Activated T-cell treated with anti-CD3 and anti-CD28 coated beads, Interleukin-2, amount 50 U/mL, for 48 hours (primary cell): ENCODE measurements at places on chromosomes 12 and 14.

DNA sequence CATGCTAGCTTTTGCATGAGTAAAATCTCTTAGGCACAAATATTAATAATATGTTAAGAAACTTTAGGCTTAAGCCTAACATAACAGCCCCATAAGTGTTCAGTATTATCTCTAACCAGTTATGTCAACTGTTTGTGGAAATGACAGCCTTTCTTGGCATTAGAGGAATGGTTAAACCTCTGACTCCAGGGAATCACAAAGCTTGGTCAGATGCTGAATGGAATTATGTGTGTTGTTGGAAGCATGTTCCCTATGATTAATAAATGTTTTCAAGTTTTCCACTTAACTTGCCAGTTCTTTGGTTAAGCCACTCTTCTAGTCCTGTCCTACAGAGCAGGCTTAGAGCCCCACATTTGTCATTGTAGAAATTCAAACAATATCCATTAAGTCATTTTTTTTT is 17.0 kb downstream of the PSEN1 start:
- DNase-seq, result no peak

DNA sequence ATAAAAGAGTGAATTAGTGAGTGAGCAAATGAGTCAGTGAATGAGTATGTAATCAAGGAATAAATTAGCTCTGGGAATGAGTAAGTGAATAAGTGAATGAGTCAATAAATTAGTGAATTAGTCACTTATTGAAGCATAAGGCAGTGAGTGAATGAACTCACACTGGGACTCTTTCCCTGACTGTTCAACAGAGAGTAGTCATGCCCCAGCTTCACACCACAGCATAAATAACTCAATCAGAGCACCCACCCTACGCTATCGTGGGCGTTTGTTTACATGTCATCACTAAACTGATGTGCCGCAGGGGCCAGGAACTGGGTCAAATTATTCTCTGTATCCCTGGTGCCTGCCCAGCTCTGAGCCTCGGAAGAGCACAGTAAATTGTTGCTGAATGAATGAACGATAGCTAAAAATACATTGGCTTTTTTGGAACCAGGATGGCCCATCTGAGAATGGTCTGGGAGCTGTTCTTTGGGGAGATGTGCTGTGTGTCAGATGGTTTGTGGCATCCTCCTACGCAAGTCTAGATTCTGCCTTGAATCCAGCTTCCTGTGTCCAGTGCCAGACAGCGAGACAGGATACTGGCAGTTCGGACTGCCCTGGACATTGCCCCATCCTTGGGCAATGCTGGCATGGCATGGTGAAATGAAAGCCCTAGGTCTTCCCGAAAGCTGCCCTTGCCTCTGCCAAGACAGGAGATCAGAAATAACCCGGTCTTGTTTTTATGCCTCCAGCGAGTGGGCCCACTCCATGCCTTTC is 98.0 kb upstream of the RTL1 start:
- DNase-seq, result no peak

GRCh38 chr12:113155060-113155459 is 5.5 kb downstream of the CFAP73 start:
- no peak for DNase-seq

- DNase-seq, result no peak
Observed at GRCh38 chr14:65184032-65184764, 81.9 kb upstream of the MAX start.

GRCh38 chr12:128583453-128583852 is 240.3 kb downstream of the SLC15A4 start:
- DNase-seq, result no peak

DNA sequence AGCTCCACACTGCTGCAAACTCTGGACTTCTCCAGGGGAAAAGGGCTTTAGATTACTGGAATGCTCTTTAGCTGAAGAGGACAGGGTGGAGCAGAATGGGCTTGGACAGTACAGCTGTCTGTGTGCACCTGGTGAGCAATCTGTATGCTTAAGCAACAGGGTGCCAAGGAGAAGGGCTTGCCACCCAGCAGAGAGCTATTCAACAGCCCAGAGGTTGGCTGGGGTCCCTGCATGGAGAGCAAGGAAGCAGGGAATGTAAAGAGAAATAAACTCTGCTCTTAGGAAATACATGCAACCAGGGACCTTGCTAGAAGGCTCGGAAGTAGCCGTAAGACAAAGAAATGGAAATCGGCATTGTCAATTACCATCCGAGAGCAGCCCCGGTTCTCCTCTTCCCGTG is 53.0 kb upstream of the CORO1C start:
- no peak for DNase-seq

GRCh38 chr14:68695326-68695768 is 97.5 kb downstream of the ZFP36L1 start:
- peak; percentile 66 for DNase-seq

DNA sequence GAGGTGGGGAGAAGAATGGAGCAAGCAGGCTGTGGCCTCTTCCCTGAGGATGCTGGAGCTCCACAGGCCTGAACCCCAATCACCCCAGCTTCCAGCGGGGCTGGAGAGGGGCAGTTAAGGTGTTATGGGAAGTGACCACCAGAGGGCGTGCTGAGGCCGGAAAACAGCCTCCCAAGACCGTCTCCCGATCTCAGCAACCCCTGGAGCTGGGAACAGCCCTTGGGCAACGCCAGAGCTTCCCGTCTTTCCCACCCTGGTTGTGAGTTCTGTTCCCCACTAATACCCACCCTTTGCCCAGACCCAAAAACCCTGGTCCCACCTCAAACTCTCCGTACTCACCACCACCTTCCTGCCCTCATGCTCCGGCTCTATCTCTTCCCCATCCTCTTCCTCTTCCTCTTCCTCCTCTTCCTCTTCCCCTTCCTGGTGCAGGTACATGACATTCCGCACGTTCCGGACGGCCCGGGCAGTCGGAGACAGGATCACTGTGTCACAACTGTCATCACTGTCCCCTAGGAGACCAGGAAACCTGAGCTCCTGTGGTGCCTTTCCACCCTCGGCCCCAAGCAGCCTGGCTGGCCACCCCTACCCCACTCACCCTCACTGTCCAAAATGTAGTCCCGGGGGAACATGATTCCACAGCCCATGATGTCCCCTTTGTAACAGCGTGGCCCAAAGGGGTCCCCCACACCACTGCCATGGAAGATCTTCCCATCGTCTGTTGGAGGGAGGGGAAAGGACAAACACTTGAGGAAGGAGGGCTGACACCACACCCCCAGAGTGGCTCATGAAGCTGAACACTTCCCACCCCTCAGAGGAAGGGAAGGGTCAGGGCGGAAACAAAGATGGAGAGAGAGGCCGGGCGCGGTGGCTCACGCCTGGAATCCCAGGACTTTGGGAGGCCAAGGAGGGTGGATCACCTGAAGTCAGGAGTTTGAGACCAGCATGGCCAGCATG is 12.9 kb downstream of the SPRYD3 start:
- DNase-seq, result peak; percentile 81

DNA sequence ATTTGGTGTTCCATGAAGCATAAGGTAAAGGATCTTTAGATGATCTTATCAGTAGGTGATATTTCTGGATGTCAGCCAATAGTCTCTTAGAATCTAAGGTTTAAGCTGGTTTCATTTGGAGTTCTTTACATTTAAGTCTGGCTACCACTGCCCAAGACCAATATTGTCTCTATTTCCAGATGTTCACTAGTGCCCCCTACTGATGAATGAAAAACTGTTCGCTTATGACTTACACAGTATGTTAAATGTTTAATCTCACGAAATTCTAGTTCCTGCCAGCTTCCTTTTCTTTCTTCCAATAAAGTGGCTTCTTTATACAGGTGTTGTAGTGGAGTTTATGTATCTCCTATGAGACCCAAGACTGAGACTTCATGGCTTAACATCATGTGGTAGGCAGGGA is 31.8 kb upstream of the MIS18BP1 start:
- no peak for DNase-seq

- no peak for DNase-seq
Observed at GRCh38 chr12:56202366-56202765, 13.1 kb upstream of the SMARCC2 start.

- no peak for DNase-seq
Observed at GRCh38 chr12:82644896-82645295, 41.8 kb upstream of the TMTC2 start.

DNA sequence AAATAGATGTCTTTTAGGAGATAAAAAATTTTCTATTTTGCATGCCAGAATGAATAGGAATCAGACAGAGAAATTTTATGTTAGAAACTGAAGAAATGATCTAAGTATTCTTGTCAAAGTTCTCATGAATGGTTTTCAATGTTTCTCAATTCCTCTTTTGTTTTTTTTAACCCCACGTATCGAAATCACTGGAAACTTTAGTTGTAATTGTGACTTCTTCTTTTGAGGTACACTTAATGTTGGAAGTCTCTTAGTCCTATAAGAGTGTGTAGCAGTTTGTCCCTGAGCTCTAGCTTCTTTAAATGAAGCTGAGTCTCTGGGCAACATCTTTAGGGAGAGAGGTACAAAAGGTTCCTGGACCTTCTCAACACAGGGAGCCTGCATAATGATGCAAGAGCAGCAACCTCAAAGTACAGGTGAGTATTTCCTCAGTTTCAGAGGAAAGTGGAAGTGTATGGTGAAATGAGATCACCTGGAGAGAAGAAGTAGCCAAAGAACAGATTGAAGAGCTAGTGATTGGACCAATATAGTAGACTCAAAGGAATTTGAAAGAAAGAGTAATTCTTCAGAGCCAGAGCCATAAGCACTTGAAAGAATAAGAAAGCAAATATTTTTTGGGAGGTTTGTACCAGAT is at the start of gene CLEC6A:
TSS of gene CLEC6A (plus strand) at position 236 of the 634 bp plus-strand sequence. CDS start at position 386, 150 bp downstream.
- no peak for DNase-seq

DNA sequence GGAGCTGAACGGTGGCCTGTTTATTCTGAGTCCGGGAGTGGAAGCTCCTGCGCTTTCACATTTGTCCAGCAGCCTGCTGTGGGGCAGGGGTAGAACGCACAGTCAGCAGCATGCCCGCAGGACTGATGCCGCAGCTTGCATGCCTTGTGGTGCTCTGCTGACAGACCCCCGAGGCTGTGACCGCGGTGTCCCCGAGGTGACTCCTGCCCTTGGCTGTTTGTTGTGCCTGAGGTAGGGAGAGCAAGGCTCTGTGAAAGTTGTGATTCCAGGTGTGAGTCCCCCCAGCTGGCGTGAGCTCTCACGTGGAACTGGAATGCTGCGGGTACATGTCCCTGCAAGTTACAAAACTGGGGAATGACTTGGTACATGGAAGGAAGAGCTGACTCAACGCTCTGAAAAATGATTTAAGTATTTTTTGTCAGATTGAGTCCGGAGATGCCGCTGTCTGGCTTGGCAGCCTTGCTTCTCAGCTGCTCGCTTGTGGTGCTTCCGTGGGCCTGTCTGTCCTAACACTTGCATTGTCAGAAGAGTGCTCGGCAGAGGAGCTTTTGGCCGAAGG is 18.1 kb downstream of the MLXIP start:
- DNase-seq, result no peak

DNA sequence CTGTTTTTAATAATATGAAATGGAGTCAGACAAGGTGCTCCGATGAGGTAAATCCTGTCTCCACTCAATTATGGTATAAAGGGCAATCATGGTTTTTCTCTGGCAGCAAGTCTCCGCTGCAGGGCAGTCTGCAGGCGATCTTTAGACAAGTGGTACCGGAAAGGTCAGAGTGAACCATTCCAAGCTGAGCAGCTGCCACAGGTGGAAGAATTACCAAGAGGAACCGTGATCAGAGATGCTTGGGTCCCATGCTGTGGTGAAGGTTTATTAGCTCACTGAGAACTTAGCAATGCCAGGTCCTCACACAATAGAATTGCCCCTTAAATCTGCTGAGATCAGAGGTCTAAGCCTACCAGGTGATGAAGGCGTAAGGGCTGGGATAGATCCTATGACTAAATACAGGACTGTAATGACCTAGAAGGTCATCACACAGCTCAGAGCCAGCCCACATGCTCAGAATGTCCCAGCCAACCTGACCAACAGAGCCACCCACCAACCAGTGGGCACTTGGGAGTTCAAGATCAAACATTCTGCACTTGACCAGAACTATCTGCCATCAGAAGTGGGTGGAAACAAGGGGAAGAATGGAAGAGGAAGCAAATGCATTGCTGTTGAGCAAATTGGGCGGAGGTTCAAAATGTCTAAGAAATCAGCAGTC is 175.2 kb upstream of the BCL2L14 start:
- no peak for DNase-seq

DNA sequence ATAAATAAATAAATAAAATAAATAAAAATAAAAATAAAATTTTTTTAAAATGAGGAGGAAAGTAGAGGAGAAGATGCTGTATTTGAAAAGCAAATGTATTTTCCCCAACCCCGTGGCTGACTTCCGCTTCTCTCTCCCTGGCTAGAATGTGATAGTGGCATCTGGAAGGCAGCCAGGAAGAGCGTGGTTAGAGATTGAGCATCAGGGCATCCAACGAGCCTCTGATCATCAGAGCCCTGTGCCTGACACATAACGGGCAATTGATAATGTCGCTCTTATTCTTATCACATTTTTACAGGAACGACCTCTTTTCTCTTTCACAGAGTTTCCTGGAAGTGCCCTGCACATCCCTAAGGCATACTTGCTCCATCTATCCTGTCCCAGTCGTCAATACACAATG is 496.9 kb upstream of the TMEM132C start:
- no peak for DNase-seq

DNA sequence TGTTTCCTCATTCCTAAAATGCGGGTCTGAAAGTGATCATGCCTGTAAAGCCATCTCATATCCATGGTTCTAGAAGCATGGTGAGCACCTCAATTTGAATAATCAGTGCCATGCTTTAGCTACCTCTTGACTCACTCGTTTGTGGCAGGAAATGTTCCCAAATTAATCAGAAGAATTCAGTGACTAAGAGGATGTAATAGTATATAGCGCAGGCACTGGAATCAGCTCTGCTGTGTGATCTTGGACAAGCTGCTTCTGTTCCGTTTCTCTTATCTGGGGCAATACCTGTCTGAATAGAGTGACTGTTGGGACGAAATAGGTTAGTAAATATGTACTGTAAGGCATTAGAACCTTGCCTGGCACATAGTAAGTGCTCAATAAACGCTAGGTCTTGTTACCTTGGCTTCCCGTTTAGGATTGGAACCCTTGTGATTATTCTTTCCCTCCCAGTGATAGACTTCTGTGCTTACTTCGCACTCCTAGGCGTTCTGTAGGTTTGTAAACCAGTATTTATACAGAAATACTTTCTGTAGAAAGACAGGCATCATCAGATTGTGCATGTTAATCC is 820 bp upstream of the SMAGP start:
- no peak for DNase-seq

DNA sequence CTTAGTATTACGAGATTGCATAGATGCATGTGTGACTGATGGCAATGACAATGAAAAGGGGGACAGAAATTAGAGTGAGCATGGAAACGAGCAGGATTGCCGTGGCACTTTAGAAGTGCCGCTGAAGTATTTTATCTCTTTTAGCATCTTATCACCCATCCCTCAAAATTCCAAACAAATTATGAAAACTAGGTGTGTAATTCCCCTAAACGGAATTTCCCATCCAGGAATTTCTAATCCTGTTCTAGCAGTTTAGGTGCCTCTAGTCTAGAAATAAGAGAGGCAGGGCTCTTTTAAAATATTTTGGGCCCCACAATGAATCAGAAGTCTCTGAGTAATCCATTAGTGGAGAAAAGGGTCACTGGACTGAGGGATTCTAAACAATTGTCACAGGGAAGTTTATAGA is 947 bp downstream of the TMEM52B start:
- no peak for DNase-seq

- no peak for DNase-seq
Observed at GRCh38 chr14:99941211-99941610, 124.0 kb upstream of the EVL start.
